Transverse colon (tissue), 4 donors: ENCODE measurements at places on chromosomes 6 and 20.

DNA sequence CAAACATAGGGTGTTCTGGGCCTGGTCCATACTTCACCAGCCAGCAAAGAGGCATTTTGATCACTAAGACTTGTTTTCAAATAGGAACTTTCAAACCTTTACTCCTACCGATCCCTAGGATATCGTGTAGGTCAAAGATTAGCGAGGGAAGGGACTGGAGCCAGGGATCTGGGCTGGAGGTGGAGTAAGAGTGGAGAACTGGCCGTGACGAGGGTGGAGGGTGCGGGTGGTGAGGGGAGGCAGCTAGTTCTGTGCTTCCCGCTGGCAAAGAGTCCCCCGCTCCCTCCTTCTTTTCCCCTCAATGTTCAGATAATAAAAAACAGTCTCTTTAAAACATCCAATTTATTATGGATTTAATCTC lies 189.2 kb downstream of the FOXC1 start:
- DNase-seq: no peak

GRCh38 chr6:70272071-70272470 lies 30.8 kb downstream of the COL9A1 start:
- DNase-seq: no peak

- DNase-seq: no peak
Observed at GRCh38 chr6:132954936-132955335, 140.6 kb downstream of the RPS12 start.

GRCh38 chr6:247351-247750 lies 44.9 kb upstream of the DUSP22 start:
- DNase-seq: no peak

- DNase-seq: no peak
Observed at GRCh38 chr20:17385798-17386197, 145.4 kb downstream of the BFSP1 start.

DNA sequence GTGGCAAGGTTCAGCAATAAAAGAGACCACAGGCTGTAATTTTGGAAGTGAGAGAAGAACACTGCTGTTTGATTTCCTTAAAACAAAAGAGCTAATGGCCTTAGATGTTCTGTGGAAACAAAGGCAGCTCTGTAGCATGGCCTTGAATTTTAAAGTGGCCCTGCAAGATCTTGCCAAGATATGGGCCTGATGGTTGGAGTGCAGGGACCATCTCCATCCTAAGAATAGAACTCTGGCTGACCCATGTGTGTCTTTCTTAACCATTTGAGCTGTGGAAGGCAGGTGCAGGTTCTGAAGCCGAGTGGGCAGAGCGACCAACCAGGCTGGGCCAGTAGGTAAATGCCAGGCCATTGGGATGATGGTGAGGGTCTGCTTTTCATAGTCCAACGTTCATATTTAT lies 73.8 kb upstream of the VSTM2L start:
- no peak for DNase-seq

DNA sequence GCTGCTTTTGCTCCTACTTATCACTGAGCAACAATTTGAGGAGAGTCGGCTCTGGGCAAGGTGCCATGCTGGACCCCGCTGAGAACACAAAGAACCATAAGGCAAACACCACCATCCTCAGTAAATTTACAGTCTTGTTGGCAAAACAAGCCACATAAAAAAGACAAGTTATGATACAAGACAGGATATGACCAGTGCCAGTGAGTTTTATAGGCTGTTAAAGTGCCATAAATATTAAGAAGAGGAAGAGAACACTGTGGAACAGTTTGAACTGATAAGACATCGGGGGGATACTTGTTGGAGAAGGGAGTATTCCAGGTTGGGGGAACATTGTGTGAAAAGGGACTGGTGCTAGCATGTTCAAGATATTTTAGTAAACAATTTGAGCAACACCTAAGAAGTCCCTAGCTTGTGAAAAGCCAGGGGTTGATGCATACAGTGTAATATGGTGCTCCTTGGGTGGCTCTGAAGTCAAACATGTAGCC lies 25.3 kb upstream of the RIPOR2 start:
- DNase-seq: peak; percentile 15

- DNase-seq: no peak
Observed at GRCh38 chr6:34484391-34484790, 18.5 kb downstream of the PACSIN1 start.

GRCh38 chr6:138349891-138350290 lies 27.8 kb upstream of the SMIM28 start:
- no peak for DNase-seq

DNA sequence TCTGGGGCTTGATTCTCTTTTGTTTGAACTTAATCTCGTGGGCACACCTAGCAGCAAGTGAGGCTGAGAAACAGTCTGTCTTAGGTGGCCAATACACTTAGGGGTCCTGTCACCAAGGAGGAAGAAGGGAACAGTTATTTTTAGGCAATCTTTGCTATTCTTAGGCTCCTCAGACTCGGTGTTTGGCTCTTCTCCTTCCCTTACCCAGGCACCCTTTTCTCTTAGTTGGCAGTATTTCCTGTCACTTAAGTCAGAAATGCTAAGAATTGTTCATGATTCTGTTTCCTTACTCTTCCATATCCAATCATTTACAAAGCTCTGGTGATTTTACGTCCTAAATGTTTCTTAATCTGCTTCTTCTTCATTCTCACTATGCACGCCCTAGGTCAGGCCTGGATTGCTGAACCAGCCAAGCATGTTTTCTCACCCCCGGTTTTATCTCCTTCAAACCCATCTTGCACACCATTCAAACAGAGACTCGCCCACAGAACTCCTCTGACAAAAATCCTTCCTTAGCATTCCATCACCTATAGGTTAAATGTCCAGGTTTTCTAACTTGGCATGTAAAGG lies 45.2 kb upstream of the TMEM217 start:
- DNase-seq: no peak

DNA sequence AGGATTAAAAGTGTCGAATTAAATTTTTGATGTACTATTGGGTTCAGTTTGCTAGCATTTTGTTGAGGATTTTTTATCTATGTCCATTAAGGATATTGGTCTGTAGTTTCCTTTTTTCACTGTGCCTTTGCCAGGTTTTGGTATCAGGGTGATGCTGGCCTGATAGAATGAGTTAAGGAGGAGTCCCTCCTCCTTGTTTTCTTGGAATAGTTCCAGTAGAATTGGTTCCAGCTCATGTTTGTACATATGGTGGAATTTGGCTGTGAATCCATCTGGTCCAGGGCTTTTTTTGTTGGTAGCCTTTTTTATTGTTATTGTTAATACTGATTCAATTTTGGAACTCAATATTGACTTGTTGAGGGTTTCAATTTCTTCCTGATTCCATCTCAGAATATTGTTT lies 141.8 kb downstream of the SIM1 start:
- DNase-seq: no peak

DNA sequence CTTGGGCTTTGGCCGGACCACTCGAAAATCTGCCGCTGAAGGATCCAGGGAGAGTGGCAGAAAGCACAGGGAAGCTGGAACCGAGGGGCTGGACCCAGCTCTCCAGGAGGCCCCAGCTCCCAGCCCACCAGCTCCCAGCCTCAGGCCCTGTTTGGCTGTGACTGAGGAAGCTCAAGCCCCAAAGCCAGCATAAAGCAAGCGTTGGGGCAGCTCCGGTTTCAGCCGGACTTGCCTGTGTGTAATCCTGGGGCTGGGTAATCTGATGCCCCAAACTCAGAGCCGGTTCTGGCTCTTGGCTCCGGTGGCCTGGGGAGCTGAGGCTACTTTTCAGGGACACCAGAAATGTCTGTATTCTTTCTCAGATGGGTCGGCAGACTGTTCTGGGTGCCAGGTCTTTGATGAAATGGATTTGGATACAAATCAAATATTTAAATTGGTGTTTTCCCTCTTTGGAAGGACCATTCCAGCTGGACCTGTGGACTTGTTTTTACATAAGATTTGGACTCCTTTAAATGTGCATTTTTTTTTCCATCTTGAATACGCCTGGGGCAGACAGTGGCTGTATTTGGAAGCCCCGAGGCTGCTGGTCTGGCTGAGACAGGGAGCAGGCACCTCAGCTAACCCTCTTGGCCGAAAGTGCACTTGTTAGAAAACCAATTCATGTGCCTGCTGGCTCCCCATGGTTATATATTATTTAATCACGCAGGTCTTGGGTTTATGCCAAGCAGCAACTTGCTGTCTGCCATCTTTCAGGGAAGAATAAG lies 29.7 kb downstream of the RPP40 start:
- DNase-seq: no peak

GRCh38 chr6:44258325-44258863 lies 1.1 kb upstream of the SLC35B2 start:
- no peak for DNase-seq

DNA sequence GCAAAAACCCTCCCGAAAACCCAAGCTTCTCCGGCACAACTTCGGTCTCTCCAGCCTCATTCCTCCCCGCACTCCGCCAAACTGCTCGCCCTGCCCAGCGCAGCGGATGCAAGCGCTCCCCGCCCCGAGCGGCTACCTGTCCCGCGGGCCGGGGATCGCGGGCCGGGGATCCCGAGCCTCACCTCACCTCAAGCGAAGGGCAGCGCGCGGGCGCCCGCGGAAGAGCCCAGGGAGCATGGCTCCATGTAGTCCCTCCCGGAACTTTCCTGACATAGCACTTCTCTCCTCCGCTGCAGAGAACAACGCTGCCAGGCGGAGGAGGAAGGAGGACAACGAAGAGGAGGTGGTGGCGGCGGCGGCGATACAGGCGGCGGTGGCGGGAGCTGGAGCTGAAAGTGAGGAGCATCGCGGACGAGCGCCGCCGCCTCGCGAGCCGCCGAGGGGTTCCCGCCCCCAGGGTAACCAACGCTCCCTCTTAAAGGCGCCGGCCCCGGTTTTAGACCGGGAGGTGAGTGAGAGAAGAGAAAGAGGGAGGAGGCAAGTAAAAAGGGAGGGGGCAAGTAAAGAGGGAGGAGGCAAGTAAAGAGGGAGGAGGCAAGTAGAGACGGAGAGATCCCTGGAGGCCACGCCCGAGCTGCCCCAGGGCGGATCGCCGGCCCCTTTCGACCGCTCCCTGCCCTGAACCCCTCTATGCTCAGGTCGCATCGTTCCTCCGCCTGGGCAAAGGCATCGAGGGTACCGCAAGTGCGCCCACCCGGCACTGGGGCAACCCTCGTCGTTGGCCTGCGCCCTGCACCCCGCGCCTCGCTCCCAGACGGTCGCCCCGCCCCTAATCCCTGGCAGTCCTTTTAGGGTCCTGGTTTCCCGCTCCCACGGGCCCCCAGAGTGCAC lies at the start of gene GPR63:
GPR63 (minus strand) TSS at position 397 of the 891 bp plus-strand sequence. CDS start 37,746 bp downstream, outside the sequence.
- peak; percentile 82 for DNase-seq

DNA sequence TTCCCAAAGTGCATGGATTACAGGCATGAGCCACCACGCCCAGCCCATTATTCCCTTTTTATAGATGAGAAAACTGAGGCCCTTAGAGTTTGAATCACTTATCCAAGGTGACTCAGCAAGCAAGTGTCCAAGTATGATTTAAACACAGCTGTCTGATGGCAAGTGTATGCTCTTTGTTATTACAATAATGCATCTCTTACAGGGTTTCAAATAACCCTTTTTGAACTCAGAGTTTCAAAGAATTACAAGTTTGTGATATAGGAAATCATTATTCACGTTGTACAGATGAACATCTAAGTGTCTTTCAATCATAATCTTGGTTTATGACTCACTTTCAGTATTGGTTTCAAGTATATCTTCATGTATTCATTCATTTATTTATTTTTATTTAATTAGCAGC lies 63.0 kb downstream of the CD83 start:
- no peak for DNase-seq
